ENCODE measurements at places on chromosomes 4 and X.

DNA sequence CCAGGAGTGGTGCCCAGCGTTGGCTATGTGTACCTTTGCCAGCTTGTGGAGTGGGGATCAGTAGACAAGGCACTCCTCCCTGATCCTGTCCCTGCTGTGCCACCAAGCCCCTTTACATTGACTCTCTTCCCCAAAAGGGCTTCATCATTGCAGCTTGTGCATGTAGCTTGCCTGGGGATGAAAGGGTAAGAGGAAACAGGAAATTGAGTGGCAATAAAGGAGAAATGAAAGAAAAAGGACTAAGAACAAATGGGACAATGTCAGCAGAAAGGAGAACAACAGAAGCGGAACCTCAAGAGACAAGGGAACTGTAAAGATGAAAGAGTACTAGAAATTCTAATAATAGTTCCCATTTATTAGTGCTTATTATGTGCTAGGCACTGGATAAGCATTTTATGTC, 8.7 kb upstream of the IL13RA1 start:
- DNase-seq: no peak

DNA sequence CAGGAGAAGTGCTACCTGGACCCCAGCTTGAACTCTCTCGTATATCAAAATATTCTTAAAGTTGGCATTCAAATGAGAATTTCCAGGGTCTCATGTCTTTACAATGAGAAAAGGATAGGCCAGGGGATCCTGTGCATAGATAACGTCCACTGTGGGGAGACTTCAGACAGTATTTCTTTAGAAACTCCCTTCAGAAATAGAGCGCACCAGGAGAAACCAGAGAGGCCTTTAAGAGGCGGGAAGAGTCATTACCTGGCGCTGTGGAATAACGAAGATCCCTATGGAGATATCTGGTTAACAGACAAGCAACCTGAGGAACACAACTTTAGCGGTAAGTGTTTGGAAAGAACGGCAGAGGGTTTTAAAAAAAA, 600 bp downstream of the RADX start:
- DNase-seq: no peak

DNA sequence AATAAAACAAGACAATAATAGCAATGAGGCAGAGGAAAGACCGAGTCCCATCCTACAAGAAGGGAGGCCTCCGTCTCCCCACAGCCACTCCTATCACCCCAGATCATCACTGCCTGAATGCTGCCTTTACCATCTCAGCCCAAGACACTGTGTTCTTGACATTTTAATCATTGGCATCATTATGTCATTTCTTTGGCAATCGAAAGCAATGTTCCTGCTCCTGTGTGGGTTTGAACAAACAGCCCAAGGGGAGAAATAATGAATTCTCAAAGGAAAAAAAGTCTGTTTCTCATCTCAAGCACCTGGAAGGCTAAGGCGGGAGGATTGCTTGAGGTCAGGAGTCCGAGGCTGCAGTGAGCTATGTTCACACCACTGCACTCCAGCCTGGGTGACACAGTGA, 73.0 kb upstream of the ACSL1 start:
- no peak for DNase-seq

GRCh38 chr4:94574050-94574449, 122.3 kb downstream of the PDLIM5 start:
- no peak for DNase-seq

GRCh38 chr4:139301821-139302611, at the start of gene NDUFC1:
NDUFC1 (minus strand) TSS chr4:139302477; CDS start chr4:139295798, 6,679 bp downstream.
- DNase-seq: peak; percentile 70

GRCh38 chr4:73674451-73674919, 54.2 kb upstream of the RASSF6 start:
- no peak for DNase-seq
